Activated naive CD8-positive, alpha-beta T cell treated with anti-CD3 and anti-CD28 coated beads, Interleukin-2, amount 50 U/mL, for 16 hours (primary cell): ENCODE measurements at places on chromosomes 3 and 15.

DNA sequence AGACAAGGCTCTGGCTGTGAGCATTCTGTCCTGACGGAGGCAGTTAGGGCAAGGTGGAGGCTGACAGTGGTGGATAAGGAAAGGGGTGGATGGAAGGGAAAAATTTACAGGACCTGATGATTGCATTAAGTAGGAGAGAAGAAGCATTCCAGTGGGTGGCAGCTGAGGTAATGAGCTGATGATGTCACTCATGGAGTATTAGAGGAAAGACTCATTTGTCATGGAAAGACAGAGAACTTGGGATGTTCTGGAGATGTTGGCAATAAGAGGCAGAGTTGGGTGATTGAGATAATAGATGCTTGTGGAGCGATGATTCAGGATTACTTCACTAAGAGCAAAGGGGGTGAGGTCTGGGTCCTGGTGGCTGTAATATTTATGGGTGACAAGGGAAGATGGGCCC lies 63.6 kb upstream of the SCN5A start:
- DNase-seq = no peak

DNA sequence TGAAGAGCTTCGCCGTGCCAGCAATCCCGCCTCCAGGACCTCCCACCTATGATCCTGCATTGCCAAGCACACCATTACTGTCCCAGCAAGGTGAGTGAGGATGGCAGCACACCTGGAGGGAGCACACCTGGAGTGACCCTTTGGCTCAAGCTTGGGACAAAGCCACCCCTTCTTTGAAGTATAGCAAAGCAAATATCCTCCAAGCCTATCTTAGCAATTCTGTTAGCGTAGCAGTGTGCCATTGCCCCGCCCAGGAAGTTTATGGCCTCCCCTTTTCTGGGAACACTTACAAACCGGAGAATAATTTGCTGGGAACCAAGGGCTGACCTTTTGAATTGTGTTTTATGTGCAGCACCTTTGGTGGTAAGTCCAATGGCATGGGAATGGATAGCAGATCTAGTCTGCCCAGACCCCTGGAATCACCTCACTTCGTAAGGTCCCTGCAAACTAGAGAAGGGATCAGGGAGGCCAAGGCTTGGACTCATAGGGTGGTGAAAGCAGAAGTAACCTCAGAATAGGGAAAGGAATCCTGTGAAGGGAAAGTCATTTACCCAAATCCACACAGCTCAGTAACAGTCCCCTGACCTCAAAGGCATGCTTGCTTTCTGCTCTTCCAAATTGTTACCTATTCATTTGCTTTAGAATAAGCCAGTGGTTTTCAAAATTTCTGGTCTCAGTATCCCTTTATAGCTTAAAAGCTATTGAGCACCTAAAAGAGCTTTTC lies 70.1 kb downstream of the HCN4 start:
- no peak for DNase-seq

GRCh38 chr3:14422016-14422963 lies 19.9 kb downstream of the SLC6A6 start:
- no peak for DNase-seq

DNA sequence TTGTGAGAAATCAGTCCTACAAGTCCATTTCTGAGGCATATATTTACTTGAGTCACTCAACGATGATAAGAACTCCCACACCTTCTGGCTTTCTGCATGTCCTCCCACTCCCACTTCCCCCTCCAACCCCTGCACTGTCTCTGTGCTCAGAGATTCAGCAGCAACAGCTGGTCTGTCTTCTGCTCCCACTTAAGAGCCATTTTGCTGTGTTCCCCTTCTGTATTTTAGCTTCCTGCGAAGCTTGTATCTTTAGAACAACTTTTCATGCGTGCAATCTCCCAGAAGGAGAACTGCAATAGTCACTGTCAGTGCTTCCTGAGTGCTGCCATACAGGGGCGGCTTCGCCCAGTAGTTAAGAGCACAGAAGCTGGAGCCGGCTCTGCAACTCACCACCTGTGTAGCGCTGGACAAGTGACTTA lies 90.0 kb upstream of the SPATA12 start:
- DNase-seq = no peak

DNA sequence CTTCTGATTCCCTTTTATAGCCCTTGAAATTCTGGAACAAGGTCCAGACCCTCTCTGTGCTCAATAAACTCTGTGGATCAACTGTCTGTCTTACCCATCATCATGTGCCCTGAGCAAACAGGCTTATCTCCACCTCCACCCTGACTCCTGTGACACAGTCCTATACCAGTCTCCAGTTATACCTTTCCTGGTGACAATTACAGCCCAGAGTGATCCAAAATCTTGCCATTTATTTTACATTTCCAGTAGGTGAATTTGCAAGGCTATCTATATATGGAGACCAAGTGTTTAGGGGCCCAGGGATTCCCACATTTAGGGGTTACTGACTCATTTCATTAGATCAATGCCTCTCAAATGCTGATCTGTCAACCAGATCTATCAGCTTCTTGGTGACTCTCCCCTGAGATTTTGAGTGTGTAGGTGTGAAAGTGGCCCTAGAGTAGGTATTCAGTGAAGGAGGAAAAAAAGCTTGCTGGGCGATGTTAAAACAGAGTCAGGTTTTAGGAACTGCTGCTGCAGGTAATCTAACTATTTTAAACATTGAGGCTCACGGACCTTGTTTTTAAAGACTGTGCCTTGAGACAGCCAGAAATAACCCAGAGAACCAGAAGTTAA lies 229.6 kb upstream of the WNT5A start:
- DNase-seq = no peak

GRCh38 chr3:79729096-79729495 lies 38.7 kb downstream of the ROBO1 start:
- no peak for DNase-seq

DNA sequence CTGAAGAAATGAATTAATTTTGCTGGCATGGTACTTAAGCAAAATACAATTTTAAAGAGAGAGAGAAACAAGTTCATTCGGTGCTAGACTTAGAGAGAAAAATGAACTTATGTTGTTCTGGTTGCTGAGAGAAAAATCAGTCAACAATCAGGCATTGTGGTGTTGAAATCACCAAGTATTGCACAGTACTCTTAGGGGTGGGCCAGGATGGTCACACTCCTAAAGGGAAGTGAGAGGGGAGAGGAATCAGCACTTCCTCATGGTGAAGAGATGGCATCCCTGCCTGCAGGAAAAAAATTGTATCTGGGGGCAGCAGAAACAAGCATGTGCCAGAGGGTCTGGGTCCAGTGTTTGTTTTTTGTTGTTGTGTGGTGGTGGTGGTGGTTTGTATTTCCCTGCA lies 7.0 kb upstream of the DMXL2 start:
- DNase-seq = no peak

- DNase-seq = no peak
Measured at GRCh38 chr15:73385205-73385604, 16.4 kb upstream of the HCN4 start.

GRCh38 chr15:40953713-40954074 lies 423 bp downstream of the CHAC1 start:
- DNase-seq = no peak

DNA sequence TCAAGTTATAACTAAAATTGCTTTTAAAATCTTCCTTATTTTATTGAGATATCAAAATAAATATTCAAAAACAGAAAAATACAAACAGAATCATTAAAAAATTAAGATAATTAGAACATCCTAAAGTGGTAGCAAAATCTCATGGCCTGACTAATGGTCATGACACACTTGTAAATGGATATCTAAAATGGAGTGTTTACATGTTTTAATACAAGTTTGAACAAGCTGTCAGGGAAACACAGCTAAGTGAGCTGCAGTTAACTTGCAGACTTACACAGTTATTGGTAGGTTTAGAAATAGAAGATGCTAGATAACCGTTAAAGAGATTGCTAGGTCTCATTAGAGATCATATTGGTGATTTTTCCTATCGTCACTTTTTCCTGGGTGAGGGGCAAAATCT lies 242.3 kb downstream of the LPP start:
- DNase-seq = no peak

DNA sequence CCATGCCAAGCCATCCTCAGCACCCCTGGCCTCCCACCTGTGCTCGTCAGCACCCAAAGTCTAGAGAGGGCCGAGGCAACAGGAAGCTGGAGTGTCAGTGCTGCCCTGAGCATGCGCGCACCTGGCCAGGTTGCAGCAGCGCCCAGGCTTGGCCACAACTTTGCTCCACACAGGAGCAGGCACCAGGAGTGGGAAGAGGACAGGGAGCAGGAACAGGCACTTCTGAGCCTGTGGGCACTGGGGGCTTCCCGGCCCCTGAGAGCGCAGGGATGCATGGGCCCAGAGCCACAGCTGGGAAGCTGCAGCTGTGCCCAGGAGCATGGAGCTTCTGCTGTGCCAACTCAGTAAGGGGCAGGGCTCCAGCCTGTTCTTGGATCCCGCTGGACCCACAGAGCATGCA lies 471.5 kb upstream of the WNT5A start:
- DNase-seq = no peak

GRCh38 chr3:172218350-172219323 lies 179.3 kb downstream of the FNDC3B start:
- no peak for DNase-seq

DNA sequence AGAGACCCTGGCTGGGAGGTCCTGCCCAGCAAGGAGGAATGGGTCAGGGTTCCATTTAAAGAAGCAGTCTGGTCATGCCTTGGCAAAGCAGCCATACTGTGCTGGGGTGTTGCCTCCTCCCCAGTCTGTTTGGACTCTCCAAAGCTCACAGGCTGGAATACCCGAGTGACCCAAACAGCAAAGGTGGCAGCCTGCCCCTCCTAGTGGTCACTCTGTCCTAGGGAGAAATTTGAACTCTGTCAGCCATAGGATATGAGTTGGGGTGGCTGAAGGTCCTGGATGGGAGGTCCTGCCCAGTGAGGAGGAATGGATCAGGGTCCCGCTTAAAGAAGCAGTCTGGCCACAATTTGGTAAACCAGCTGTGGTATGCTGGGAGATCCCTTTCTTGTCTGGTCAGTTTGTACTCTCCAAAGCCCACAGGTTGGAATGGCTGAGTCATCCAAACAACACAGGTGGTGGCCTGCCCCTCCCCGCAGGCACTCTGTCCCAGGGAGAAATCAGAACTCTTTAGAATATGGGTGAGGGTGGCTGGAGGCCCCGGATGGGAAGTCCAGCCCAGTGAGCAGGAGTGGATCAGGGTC lies 45.0 kb downstream of the CCR1 start:
- no peak for DNase-seq

DNA sequence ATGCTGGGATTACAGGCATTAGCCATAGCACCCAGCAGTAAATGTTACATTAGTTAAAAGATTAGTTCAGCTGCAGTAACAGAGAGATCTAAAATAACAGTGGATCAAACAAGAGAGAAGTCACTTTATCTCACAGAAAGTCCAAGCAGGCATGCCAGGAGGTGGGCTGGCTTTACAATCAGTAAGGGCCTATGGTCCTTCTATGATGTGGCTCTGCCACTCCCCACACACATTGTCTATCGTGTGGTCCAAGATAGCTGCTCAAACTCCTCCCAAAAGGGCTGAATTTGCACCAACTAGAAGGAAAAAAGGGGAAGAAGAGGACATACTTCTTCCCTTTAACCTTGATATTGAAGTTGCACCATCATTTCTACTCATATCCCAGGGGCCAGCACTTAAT lies 4.6 kb upstream of the RUVBL1 start:
- no peak for DNase-seq

- no peak for DNase-seq
Measured at GRCh38 chr3:78201091-78201490, 1161.2 kb downstream of the ROBO2 start.

- no peak for DNase-seq
Measured at GRCh38 chr15:58555162-58556027, 123.6 kb downstream of the LIPC start.

DNA sequence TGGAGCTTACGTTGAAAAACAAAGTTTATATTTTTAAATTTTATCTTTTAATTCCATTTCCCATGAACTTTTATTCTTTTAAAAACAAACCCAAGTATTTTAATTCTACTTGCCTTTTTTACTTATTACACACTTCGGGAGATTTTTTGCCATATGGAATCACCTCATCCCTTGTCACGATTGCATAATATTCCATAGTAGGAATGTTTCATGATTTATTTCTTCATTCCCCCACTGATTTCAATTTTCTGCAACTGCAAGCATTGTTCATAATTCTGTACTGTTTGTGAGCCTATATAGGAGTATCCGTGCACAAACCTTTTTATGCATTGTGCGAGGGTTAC lies 574 bp upstream of the SLC25A36 start:
- no peak for DNase-seq

DNA sequence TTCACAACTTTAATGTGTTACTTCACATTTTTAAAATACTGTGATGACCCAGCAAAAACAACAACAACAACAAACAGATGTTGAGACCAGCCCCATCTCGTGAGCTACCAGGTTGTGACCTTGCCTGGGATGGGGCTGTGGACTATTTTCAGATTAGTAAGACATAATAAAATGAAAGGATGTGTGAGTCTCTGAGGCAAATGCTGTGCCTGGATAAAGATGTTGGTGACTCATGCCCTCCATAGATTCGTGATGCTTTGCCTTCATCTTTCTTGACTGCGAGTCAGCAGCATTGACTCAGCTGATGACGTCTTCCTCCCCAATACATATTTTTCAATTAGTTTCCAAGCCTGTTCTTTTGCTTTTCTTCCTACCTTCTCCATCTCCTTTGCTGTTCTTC lies 453.0 kb upstream of the CFAP20DC start:
- DNase-seq = no peak

DNA sequence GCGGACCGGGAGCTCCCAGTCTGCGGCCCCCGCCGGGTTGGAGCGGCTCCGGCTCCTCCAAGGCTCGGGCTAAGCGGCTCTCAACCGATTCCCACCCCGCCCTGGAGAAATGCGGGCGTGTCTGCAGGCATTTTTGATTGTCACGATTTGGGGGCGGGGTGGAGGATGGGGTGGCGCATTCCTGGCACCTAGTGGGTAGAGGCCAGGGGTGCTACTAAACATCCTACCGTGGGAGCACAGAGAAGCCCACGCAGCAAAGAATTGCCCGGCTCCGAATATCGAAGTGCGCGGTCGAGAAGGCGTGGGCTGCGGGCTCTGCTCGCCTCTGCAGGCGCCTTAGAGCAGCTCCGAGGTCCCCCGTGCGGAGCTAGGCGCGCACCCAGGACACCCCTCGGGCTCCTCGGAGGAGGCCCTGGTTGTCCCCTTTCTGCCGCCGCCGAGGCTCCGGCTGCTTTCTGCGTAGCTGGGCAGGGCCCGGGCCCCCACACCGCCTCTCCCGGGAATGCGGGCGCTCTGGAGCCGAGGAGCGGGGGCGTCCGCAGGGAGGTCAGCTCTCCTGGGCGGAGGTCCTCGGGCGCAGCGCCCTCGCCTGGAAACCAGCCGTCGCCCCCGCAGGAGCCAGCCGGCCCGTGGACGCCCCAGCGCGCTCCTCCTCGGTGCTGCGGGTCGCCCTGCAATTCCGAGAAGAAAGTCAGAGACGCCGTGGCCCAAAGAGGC lies 16.5 kb upstream of the LAMP3 start:
- no peak for DNase-seq

- DNase-seq = no peak
Measured at GRCh38 chr3:77931255-77932009, 891.5 kb downstream of the ROBO2 start.
